ENCODE measurements at places on chromosomes 2 and 18.

- DNase-seq, result no peak
These were observed 40.4 kb upstream of the TTC32 start for GRCh38 chr2:19942199-19942598.

- DNase-seq, result no peak
These were observed 33.6 kb downstream of the KIF1A start for GRCh38 chr2:240786355-240786841.

- DNase-seq, result peak; percentile 65
These were observed 44.3 kb upstream of the CAB39 start for GRCh38 chr2:230668184-230668938.

GRCh38 chr2:2830576-2830975 lies 499.5 kb upstream of the MYT1L start:
- no peak for DNase-seq

- DNase-seq, result no peak
These were observed 279.6 kb downstream of the PARD3B start for GRCh38 chr2:204824751-204825453.

DNA sequence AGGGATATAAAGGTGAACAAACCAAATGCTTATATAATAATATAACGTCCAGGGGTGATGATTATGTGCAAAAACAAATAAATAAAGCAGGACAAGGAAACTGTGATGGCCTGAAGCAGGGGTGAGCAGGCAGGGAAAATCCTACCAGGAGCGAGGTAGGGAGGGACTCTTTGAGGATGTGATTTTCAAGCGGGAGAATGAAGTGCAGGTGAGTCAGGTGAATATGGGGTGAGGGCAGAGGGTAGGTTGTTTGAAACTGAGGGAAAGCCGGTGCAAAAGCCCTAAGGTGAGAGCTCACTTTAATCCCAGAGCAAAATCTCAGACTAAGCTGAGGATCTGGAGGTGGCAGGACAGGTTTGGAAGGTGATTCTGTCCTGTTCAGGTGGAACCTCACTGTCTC lies 40.7 kb downstream of the CYP26B1 start:
- no peak for DNase-seq

DNA sequence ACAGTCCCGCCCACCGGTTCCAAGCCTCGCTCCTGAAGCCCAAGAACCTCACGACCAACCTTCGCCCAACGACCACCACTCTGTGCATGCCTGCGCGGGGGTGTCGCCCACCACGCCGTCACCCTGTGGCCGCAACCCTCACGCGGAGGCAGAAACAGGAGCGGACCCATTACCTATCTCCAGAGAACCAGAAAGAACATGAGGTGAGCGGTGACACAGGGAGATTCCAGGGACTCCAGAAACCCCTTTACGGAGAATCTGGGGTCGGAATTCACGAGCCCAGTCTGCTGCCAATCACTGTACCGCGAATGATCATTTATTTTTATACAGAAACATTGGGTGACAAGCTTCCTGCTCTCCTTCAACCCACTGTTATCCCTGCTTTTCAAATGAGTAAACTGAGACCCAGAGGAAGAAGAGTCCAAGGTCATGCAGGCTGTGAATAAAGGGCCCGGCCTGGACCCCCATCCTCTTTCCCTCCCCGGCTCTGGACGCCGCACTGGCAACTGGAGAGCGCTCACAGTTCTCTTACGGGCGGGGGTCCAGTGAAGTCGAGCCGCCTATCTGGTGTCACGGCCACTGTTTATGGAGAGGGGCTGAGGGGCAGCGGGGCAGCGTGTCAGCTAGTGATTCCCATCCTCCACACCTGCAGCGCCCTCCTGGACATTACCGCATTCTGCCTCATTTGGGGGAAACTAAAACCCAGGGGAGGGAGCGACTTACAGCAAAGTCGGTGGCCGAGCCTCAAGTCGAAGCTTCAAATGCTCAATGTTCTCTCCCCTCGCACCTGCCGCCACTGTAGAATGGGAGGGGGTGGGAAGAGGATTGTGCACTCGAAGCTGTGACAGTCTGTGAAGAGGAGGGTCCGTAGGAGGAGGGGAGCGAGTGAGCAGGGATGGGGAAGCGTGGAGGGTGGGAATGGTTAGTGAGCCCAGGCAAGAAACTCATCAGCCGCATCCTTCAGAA lies 723 bp upstream of the SLC30A3 start:
- no peak for DNase-seq

DNA sequence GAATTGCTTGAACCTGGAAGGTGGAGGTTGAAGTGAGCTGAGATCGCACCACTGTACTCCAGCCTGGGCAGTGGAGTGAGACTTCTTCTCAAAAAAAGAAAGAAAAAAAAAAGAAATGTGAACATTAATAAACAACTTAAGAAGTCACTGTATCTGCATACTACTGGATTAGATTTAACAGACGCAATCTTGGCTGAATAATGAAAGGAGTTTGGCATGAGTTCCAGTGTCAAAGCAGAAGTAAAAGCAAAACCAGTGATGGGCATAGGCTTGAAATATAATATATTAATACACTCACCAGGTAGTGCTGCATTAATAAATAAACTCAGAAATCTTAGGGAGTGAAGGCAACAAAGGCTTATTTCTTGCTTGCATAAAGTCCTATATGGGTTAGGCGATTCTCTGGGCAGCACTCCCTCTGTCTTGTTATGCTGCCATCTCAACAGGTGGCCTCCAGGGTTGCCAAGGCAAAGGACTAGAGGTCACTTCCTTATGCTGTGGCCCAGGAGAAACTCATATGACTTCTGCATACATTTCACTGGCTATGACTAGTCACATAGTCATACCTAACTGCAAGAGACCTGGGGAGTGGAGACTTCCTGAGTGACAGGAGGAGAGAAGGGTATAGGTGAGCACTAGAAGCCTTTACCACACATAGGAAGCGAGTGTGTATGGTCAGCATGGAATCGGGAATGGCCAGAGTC lies 296.2 kb upstream of the SPRED2 start:
- DNase-seq, result no peak

DNA sequence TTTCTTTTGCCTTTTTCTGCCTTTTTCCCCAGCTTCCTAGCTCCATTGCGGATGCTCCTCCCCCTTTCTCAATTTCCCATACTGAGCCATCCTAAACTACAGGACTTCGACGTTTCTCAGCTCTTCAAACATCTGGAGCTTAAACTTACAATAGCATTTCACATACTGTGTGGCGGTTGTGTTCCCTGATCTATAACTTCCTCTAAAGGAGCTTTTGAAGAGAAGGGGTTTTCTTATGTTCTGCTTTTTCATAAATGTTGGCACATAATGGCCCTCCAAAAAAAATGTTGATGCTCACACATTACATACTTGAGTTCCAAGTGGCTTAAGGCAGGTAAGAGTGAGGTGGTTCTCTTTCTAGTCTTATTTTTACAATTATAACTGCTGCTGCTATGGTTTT lies 87.4 kb downstream of the RNF144A start:
- no peak for DNase-seq

DNA sequence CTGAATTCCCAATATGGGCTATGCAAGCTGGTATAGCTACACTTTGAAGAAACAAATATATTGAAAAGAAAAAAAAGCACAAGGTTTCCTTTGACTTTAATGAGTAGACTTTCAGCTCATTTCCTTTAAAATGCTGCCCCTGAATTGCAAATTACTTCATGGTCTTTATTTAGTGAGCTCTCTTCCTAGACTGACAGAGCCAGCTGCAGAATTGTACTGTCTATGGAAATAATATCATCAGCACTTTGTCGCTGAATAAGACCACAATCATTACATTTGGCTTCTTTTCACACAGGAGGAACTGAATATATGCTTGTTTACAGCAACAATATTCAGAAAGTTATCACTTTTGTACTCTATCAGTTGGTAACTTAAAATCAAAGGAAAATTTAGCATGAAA lies 41.7 kb downstream of the ARL5A start:
- DNase-seq, result no peak

DNA sequence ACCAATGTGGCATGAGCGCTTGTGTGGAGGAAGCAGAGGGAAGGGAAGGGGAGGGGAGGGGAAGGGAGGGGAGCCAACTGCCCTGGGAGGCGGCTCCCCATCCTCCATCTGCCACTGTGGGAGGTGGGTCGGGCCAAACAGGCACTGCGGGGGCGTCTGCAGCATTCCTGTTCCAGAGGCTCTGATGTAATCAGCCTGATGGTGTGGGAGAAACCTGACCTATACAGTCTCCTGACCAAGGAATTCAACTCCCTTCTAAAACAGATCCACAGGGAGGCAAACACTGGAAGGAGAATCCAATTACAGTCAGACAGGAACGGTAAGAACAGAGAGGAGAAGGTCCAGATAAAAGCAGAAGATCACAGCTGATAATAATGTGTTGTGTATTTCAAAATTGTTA lies 88.8 kb downstream of the CD8B2 start:
- DNase-seq, result no peak

DNA sequence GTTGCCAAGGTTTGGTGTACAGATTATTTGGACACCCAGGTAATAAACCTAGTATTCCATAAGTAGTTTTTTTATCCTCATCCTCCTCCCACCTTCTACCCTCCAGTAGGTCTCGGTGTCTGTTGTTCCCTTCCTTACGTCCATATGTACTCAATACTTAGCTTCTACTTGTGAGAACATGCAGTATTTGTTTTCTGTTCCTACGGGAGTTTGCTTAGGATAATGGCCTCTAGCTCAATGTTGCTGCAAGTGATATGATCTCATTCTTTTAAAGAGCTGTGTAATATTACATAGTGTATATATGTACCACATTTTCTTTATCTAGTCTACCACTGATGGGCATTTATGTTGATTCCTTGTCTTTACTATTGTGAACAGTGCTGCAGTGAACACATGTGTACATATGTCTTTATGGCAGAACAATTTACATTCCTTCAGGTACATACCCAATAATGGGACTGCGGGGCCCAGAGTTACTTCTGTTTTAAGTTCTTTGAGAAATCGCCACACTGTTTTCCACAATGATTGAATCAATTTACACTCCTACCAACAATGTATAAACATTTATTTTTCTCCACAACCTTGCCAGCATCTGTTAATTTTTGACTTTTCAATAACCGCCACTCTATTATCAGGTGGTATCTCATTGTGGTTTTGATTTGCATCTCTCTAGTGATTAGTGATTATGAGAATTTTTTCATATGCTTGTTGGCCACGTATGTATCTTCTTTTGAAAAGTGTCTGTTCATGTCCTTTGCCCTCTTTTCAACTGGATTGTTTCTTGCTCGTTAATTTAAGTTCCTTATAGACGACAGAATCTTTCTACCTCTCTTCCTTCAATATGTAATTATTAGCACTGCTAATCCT lies 88.0 kb downstream of the MEMO1 start:
- DNase-seq, result no peak

DNA sequence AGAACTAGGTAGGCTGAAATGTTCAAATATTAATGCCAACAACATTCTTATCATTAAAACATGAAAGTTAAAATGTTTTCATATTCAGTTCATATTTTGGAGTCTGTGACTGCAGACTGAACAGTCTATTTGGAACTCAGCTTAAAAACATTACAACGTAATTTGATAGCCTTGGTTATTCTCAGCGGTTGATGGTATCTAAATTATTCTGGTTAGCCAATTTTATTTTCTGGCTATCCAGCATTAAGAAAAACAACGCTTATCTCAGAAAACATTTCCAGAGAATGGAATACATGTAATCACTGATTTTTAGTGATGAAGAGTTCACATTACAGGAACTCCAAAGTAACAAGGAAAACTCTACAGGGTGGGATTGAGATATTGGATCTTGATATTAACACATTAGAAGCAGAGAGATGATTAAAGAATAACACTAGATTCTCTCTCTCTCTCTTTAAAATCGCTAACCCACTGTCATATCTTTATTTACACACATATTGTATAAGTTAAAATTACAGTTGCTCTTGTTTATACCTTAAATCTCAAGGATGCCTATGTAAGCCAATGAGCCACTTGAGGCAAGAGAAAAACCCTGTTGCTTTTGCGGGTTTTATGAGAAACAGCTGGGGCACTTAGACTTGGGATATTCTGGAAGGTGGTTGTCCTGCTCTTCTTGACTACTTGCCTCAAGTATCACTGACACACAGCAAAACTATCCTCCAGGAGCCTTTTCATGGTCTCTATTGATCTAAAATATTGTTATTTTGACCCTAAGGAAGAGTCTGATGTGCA lies 84.9 kb downstream of the ICOS start:
- no peak for DNase-seq

DNA sequence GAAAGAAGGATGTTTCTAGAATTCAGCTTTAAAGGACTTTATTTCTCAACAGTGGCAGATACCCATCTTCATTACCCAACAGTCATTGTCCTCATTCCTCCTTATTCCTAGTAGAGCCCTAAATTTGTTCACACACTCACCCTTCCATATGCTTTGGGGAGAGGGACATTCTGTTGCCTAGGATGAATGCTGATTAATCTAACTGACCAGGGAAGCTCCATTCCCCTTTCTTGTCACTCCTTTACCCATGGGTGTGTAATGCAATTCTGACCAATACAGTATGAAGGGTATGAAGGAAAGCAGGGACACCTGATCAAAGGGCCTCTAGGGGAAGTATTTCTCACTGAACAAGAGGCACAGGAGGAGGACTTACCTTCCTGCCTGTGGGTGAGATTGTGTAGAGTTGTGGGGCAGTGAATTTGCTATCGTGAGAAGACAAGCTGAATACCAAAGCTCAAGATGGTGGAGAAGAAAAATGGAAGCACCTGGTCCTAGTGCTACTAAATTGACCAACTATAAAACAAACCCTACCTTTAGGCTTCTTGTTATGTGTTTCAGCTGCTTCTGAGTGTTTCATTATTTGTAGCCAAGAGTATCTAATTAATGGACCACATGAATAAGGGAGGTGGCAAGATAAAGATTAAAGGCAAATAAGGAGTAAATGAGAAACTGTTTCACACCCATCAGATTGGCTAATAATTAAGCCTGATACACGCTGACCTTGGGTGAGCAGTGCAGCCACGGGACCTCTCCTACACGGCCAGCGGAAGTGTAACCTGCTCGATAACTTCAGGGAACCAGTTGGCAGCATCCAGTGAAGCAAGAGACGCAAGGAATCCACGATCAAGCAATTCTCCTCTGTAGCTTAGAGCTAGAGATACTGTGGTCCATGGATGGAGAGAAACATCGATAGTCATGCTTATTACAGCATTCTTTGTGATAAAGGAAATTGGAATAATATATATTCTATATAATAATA lies 202.3 kb downstream of the MYCN start:
- no peak for DNase-seq
